ENCODE measurements at places on chromosomes 1 and 21.

- H3K4me1 ChIP-seq = peaks cover 7% of the 10 kb centered on the region
- no peak overlapping the region for H3K4me3 ChIP-seq
- no peak for DNase-seq
- no peak overlapping the region for H3K27ac ChIP-seq
- H3K27me3 ChIP-seq = peaks cover 98% of the 10 kb centered on the region
- no peaks in the 10 kb centered on the region for H3K36me3 ChIP-seq
Observed at GRCh38 chr21:36702622-36702968, 3.7 kb downstream of the SIM2 start.

DNA sequence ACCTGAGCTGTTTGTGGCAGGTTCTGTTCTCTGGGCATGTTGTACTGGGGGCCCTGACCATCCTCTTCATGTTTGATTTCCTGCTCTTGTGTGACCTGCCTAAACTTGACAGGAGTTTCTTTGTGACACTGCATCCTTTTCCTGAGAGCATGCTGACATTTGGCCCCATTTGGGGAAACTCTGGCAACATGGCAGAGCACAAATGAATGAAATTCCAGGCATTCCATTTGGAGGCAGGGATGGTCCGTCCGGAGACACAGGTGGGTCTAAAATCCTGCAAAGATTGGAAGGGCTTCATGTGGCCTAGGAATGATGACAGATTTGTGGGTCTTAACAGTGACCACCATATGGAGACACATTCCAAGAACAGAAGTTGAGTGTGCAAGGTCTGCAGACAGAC lies 184.0 kb downstream of the FCRL5 start:
- no peak overlapping the region for H3K27ac ChIP-seq
- DNase-seq = no peak
- H3K36me3 ChIP-seq = no peaks in the 10 kb centered on the region

- no peak overlapping the region for H3K27ac ChIP-seq
- H3K4me1 ChIP-seq = peaks cover 5% of the 10 kb centered on the region
- DNase-seq = no peak
- no peaks in the 10 kb centered on the region for H3K36me3 ChIP-seq
Observed at GRCh38 chr1:9417695-9418094, 121.6 kb upstream of the SLC25A33 start.

GRCh38 chr1:108000620-108001111 lies 35.7 kb upstream of the VAV3 start:
- H3K4me3 ChIP-seq = no peak overlapping the region
- no peaks in the 10 kb centered on the region for H3K36me3 ChIP-seq
- no peaks in the 10 kb centered on the region for H3K27me3 ChIP-seq
- no peaks in the 10 kb centered on the region for H3K4me1 ChIP-seq
- no peak overlapping the region for H3K27ac ChIP-seq
- DNase-seq = no peak

- no peak overlapping the region for H3K27ac ChIP-seq
- DNase-seq = no peak
- H3K4me1 ChIP-seq = 0 out of 2 replicates have a peak, but pooled peaks cover 1% of the 10 kb centered on the region
- no peaks in the 10 kb centered on the region for H3K27me3 ChIP-seq
- no peak overlapping the region for H3K4me3 ChIP-seq
Observed at GRCh38 chr1:71413441-71414175, 332.8 kb upstream of the ZRANB2 start.

DNA sequence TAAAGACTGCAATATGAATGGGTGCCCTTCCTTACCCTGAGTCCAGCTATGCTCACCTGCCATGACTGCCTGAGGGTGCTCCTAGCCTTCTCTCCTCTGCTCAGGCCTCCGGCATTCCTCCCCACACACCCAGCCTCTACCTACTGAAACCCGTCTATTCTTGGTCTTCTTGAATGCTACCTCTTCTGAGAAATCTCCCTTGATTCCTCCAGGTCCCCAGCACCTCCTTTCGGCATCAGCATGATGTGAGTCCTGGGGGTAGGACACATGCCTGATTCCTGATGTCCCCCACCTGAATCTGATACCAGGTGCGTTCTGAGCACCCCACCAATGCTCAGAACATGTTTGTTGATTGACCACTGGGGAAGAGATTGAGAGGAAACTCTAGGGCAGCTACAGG lies 8.6 kb downstream of the LDLRAD1 start:
- no peak overlapping the region for H3K27ac ChIP-seq
- no peak overlapping the region for H3K4me3 ChIP-seq
- H3K4me1 ChIP-seq = no peaks in the 10 kb centered on the region

DNA sequence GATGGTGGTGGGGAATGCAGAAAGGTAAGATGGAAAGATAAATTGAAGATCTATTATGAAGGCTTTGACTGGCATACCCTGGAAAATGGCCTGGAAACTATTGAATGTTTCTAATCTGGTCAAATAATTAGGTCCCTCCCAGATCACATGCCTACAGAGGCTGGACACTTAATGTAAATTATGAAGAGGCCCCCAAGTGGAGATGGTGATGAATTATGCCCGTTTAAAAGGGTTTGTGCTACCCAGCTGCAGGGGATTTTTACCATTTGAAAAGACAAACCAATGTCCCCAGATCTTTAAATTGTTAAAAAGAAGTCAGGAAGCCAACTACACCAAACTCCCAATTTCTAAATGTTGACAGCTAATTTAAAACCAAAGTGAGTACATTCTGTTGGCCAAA lies 35.7 kb upstream of the FMN2 start:
- H3K27me3 ChIP-seq = no peaks in the 10 kb centered on the region
- H3K36me3 ChIP-seq = no peaks in the 10 kb centered on the region
- no peaks in the 10 kb centered on the region for H3K4me1 ChIP-seq
- no peak for DNase-seq
- H3K4me3 ChIP-seq = no peak overlapping the region

DNA sequence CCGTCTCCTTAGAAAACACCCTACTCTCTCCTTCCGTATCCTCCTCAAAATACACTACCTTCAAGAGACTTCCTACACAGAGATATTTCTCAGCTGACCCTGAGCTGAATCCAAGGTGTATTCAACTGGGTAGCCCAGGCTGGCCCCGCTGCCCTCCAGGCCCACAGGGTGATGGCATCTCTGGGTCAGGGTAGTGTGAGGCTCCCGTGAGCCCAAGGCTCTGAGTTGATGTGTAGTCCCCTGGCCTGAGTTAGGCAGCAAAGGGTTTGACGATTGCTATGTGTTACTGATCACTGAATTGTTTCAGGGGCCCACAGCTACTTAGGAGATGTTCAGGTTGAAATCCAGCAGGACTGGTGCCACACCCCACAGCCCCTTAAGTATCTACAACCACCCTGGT lies 6.7 kb downstream of the INAVA start:
- peaks cover 44% of the 10 kb centered on the region for H3K36me3 ChIP-seq
- no peak overlapping the region for H3K27ac ChIP-seq
- no peak for DNase-seq
- H3K4me3 ChIP-seq = no peak overlapping the region
- H3K4me1 ChIP-seq = peaks cover 3% of the 10 kb centered on the region
- no peaks in the 10 kb centered on the region for H3K27me3 ChIP-seq

DNA sequence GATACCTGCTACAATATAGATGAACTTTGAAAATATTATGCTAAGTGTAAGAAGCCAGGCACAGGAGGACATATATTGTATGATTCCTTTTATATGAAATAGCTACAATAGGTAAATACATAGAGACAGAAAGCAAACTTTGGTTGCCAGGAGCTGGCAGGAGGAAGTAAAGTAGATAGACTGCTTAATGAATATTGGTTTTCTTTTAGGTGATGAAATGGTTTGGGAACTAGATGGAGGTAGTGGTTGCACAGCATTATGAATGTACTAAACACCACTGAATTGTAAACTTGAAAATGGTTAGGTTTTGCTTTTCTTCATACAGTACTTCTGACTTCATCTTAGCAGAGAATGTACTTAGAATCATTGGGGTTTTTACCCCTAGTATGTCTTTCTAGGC lies 21.5 kb downstream of the ABCB10 start:
- no peaks in the 10 kb centered on the region for H3K36me3 ChIP-seq
- DNase-seq = no peak
- H3K27ac ChIP-seq = no peak overlapping the region
- no peak overlapping the region for H3K4me3 ChIP-seq
- H3K27me3 ChIP-seq = no peaks in the 10 kb centered on the region
- H3K4me1 ChIP-seq = no peaks in the 10 kb centered on the region

- H3K4me3 ChIP-seq = no peak overlapping the region
- no peak for DNase-seq
- H3K27me3 ChIP-seq = no peaks in the 10 kb centered on the region
- H3K36me3 ChIP-seq = no peaks in the 10 kb centered on the region
- H3K27ac ChIP-seq = no peak overlapping the region
Observed at GRCh38 chr1:21337928-21338572, 47.8 kb upstream of the ECE1 start.

- DNase-seq = no peak
- peaks cover 2% of the 10 kb centered on the region for H3K4me1 ChIP-seq
- no peak overlapping the region for H3K4me3 ChIP-seq
- no peak overlapping the region for H3K27ac ChIP-seq
Observed at GRCh38 chr1:167057241-167057688, 32.9 kb downstream of the GPA33 start.

DNA sequence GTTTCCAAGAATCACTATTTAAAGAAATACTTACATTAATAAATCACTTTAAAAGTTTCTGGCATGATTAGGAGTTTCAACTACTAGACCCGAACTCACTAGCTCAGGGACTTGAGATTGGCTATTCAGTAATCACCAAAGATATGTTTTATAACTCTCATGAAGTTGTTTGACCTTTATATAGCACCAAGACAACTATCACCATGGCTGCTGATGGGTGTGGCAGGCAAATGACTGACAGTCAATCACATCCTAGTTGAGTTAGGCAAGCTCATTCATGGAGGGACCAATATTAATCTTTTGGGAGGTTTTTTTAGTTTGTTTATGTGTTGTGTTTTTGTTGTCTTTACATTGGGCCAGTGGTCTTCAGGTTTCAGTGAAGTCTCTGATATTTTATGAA lies 376.3 kb upstream of the C1orf87 start:
- no peak overlapping the region for H3K4me3 ChIP-seq
- no peak overlapping the region for H3K27ac ChIP-seq
- DNase-seq = no peak
- no peaks in the 10 kb centered on the region for H3K36me3 ChIP-seq
- H3K4me1 ChIP-seq = no peaks in the 10 kb centered on the region
- no peaks in the 10 kb centered on the region for H3K27me3 ChIP-seq

GRCh38 chr1:101284021-101284420 lies 47.2 kb downstream of the S1PR1 start:
- H3K4me3 ChIP-seq = no peak overlapping the region
- H3K27ac ChIP-seq = no peak overlapping the region
- H3K4me1 ChIP-seq = no peaks in the 10 kb centered on the region
- no peaks in the 10 kb centered on the region for H3K36me3 ChIP-seq
